Sigmoid colon (tissue), 7 donors: ENCODE measurements at places on chromosomes 5 and 9. TPM values are rescaled to one million over a fixed set of nuclear protein-coding genes. Genes with fewer than 3 reads are reported as not detected.
A peak's percentile ranks its signal among the peaks of the same experiment; 100 is the strongest.

The PITX1 gene
- 1.8 TPM for total RNA-seq

The WDR36 gene
- total RNA-seq, result 14.4 TPM

The PNPLA7 gene
- total RNA-seq, result 4.3 TPM

The TAF11L12 gene
- total RNA-seq, result not detected

The GRM6 gene
- total RNA-seq, result not detected

The FBN2 gene
- total RNA-seq, result 0.49 TPM

The TMC1 gene
- not detected for total RNA-seq

The HIGD2A gene
- total RNA-seq, result 235 TPM

The TMEM8B gene
- total RNA-seq, result 9.6 TPM

The IL13 gene
- total RNA-seq, result not detected

The SAPCD2 gene
- not detected for total RNA-seq

The PCDHGB2 gene
- total RNA-seq, result 12.9 TPM

The SLC36A2 gene
- total RNA-seq, result not detected

The CAMK2A gene
- total RNA-seq, result 0.68 TPM

GRCh38 chr5:77650686-77651085 lies 12.2 kb upstream of the OTP start:
- peaks cover 2% of the 10 kb centered on the region for H3K4me1 ChIP-seq

- no peaks in the 10 kb centered on the region for H3K36me3 ChIP-seq
- peak overlapping the region; percentile 61 for H3K27ac ChIP-seq
- no peak for DNase-seq
- H3K4me1 ChIP-seq, result peaks cover 78% of the 10 kb centered on the region
- H3K4me3 ChIP-seq, result no peak overlapping the region
Observed at GRCh38 chr5:39412721-39413394, 11.9 kb downstream of the DAB2 start.

DNA sequence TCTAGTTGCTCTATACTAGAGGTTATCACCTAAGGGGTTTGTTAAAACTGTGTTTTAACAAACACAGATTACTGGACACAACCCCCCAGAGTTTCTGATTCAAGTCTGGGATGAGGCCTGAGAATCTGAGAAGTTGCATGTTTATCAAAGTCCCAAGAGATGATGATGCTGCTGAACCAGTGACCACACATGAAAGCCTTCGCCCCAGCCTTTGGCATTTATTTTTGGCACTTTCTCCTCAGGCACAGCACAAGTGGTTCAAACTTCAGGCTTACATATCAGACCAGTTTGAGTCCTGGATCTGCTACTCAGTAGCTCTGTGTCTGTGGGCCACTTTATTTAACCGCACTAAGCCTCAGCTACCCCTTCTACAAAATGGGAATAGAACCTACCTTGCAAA lies 407.2 kb upstream of the PIK3R1 start:
- H3K27me3 ChIP-seq, result no peaks in the 10 kb centered on the region
- H3K27ac ChIP-seq, result no peak overlapping the region
- no peak overlapping the region for H3K4me3 ChIP-seq
- no peaks in the 10 kb centered on the region for H3K4me1 ChIP-seq
- no peaks in the 10 kb centered on the region for H3K36me3 ChIP-seq

- no peaks in the 10 kb centered on the region for H3K27me3 ChIP-seq
- DNase-seq, result no peak
- H3K27ac ChIP-seq, result no peak overlapping the region
- no peak overlapping the region for H3K4me3 ChIP-seq
- no peaks in the 10 kb centered on the region for H3K4me1 ChIP-seq
Observed at GRCh38 chr5:159273923-159274322, 10.8 kb downstream of the UBLCP1 start.

DNA sequence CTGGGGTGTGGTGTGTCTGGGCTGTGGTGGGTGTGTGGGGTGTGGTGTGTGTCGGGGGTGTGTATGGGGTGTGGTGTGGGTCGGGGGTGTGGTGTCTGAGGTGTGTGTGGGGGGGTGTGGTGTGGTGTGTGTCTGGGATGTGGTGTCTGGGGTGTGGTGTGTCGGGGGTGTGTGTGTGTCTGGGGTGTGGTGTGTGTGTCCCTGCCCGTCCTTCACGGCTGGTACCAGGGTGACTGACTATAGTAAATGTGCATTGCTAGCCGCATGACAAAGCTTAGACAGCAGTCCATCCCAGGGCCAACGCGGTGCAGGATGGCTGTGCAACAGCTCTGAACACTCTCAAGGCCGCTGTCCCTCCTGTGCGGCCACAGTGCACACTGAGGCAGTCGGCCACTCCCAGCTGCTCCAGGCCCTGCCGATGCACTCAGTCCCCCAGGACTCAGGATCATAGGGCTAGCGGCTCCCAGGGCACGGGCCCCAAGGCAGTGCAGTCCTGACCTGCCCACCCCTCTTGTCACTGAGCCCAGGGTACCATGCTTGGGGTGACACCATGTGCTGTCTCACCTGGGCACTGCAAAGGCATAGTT lies 54.0 kb downstream of the SECISBP2 start:
- no peaks in the 10 kb centered on the region for H3K4me1 ChIP-seq
- no peaks in the 10 kb centered on the region for H3K27me3 ChIP-seq
- no peaks in the 10 kb centered on the region for H3K36me3 ChIP-seq
- H3K4me3 ChIP-seq, result no peak overlapping the region

DNA sequence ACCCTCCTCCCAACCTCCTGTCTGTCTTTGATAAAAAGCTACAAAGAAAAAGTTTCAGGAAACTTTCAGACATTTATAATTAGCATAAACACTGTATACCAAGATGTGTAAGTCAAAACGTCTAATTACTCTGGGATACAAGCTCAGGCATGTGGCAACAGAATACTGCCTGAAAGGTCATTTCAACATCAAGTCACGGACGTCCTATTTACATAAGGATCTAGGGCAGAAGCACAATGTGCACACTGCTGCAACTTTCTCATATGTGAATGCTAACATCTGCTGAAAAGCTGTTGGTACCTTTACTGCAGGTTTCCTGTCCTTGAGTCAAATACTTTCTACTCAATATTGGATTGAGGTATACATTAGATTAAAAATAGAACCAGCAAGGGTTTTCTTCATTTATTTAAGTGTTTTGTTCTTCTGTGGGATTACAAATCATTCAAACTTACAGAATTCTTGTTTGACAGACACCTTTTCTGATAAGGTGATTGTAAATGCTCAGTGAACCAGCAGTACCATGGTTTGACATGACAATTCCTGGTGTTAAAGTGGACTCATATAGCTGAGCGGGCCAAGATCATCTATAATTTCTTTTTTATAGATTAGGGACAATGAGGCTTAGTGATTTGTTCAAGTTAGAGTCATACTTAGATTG lies 36.8 kb downstream of the ELL2 start:
- no peak overlapping the region for H3K4me3 ChIP-seq
- DNase-seq, result no peak
- H3K4me1 ChIP-seq, result no peaks in the 10 kb centered on the region
- no peaks in the 10 kb centered on the region for H3K36me3 ChIP-seq
- H3K27ac ChIP-seq, result no peak overlapping the region

DNA sequence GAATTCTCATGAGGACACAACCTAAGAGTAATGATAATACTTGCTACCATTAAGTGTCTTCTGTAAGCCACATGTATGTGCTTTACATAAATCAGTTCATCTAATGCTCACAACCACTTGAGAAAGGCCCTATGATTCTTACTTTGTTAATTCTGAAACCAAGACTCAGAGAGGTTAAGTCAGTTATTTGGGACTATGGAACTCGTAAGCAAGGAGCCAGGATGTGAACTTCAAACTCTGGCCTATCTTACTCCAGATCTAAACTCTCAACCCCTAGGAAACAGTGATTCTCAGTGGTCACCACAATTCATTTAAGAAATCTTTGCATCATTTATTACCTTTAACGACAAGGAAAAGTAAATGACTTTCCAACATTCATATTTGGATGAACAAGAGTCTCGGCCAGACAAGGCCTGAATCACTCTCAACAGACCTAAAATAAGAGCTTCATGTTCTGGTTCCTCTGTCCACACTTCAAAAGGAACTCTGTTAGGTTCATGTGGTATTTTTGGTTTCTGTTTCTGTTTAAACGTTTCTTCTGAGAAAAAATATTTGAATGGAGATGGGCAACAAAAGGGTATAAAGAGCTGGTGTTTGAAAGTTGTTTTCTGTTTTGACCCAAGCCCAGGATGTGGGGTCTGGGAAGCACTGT lies 104.8 kb downstream of the LPAR1 start:
- no peaks in the 10 kb centered on the region for H3K36me3 ChIP-seq
- no peak overlapping the region for H3K4me3 ChIP-seq

DNA sequence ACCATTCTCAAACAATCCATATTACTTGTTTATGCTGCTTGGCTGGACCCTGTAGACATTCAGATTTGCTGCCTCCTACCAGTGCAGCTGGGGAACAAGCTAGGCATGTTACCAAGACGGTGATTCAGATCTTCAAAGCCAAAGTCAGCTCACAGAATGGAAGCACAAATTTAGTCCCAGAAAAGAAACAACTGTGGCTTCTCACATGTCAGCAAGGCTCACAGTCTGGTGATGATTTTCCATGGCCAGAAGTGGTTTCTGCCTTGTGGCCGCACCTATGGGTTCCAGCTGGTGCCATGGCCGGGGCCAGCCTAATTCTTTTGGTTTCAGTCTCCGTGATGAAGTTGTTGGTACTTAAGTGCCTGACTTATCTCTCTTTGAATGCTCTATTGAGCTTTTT lies 182.2 kb downstream of the TMC1 start:
- DNase-seq, result no peak
- H3K4me3 ChIP-seq, result no peak overlapping the region
- H3K4me1 ChIP-seq, result no peaks in the 10 kb centered on the region
- no peak overlapping the region for H3K27ac ChIP-seq
- no peaks in the 10 kb centered on the region for H3K27me3 ChIP-seq

GRCh38 chr9:114837923-114838322 lies 32.1 kb upstream of the TNFSF15 start:
- no peaks in the 10 kb centered on the region for H3K36me3 ChIP-seq
- H3K4me3 ChIP-seq, result no peak overlapping the region
- no peak overlapping the region for H3K27ac ChIP-seq
- H3K27me3 ChIP-seq, result no peaks in the 10 kb centered on the region

DNA sequence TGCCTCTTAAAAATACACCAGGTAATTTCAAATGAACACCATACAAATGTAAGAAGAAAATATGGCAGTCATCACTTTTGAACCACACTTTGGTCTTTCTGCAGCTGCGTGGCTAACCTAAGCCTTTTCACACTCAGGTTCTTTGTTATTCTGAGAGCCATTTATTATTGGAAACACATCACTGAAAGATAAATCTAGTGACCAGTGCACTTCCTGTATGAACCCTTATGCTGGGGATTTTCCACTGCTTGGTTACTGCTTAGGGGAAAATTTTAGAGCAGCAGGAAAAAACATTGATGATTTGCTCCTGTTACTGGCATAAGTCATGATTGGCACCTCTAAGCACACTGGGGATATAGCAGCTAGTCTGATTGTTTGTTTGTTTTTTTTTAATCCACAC lies 58.6 kb upstream of the RANBP3L start:
- no peaks in the 10 kb centered on the region for H3K27me3 ChIP-seq
- no peaks in the 10 kb centered on the region for H3K36me3 ChIP-seq
- no peak overlapping the region for H3K4me3 ChIP-seq
- DNase-seq, result no peak
- H3K4me1 ChIP-seq, result no peaks in the 10 kb centered on the region
- H3K27ac ChIP-seq, result no peak overlapping the region

DNA sequence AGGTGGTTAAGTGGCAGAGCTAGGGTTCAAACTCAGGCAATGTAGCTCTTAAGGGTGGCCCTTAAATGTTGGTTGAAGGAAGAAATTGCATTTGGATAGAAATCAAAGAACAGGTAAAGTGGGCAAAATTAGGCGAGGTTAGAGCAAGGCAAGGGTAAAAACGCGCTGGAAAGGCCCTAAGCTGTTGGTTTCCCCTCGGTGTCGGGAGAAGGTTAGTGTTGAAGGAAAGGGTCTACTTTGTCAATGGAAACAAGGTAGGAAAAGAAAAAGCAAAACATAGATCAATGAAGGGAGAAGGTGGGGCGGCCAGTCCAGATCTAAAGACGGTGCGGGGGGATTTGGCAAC lies 431 bp downstream of the FASTKD3 start:
- H3K27ac ChIP-seq, result peak overlapping the region; percentile 88
- no peaks in the 10 kb centered on the region for H3K4me1 ChIP-seq

- no peak for DNase-seq
- H3K36me3 ChIP-seq, result no peaks in the 10 kb centered on the region
Observed at GRCh38 chr5:39340506-39340905, 23.8 kb downstream of the C9 start.

DNA sequence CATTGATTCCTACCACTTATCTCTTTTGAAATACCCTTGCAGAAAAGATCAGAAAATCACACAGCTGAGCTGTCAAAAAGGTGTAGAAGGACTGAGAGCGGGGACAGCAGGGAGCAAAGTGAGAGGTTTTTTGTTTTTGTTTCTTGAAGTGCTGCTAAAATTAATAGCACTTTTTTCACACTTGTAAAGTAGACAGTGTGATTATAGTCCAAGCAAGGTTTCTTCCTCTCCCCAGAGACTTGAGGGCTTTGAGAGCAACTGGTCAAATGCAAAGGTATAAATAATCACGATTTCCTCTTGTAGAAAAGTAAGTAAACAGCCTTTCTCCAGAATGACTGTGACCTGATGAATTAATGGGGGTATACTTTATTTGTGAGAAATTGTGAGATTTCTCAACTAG lies 326.9 kb downstream of the ZNF608 start:
- no peak for DNase-seq
- no peaks in the 10 kb centered on the region for H3K36me3 ChIP-seq
- no peaks in the 10 kb centered on the region for H3K27me3 ChIP-seq
- H3K4me3 ChIP-seq, result no peak overlapping the region
- H3K27ac ChIP-seq, result no peak overlapping the region

DNA sequence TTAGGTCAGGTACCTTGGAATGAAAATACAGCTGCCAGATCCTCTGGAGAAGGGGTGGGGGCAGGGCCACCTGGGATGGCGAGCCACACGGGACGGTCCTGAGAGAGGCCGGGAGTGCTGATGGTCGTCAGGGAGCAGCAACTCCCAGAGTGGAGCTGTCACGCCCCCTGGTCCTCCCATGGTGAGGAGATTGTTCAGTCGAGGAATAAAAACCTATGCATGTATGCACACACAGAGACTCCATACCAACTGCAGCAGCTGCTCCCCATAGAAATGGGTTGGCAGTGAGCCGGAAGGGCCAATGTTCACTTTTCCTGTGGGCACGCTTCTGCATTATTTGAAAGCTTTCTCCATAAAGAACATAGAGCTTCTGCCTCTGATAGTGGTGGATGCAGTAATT lies 45.2 kb upstream of the SEMA4D start:
- peaks cover 4% of the 10 kb centered on the region for H3K27me3 ChIP-seq
- no peak overlapping the region for H3K4me3 ChIP-seq
- no peak overlapping the region for H3K27ac ChIP-seq
- H3K36me3 ChIP-seq, result no peaks in the 10 kb centered on the region
- no peaks in the 10 kb centered on the region for H3K4me1 ChIP-seq

- H3K27me3 ChIP-seq, result no peaks in the 10 kb centered on the region
- no peak for DNase-seq
- no peaks in the 10 kb centered on the region for H3K36me3 ChIP-seq
- H3K4me1 ChIP-seq, result peaks cover 4% of the 10 kb centered on the region
- H3K27ac ChIP-seq, result no peak overlapping the region
Observed at GRCh38 chr9:127290561-127291065, 26.0 kb downstream of the GARNL3 start.
